Neural progenitor cell (in vitro differentiated cells): ENCODE measurements at places on chromosomes 2 and 18.

GRCh38 chr2:9258953-9259399, 52.4 kb downstream of the ASAP2 start:
- no peak for DNase-seq

DNA sequence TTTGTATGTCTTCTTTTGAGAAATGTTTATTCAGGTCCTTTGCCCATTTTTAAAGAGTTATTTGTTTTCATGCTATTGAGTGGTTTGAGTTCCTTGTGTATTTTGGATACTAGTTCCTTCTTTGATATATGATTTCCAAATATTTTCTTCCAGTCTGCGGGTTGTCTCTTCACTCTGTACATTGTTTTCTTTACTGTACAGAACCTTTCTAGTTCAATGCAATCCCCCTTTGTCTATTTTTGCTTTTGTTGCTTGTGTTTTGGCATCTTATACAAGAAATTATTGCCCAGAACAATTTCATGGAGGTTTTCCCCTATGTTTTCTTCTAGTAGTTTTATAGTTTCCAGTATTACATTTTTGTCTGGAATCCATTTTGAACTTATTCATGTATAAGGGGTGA, 62.5 kb upstream of the ACVR1C start:
- DNase-seq = no peak

- DNase-seq = no peak
Measured at GRCh38 chr18:74084184-74084855, 63.3 kb downstream of the FBXO15 start.

DNA sequence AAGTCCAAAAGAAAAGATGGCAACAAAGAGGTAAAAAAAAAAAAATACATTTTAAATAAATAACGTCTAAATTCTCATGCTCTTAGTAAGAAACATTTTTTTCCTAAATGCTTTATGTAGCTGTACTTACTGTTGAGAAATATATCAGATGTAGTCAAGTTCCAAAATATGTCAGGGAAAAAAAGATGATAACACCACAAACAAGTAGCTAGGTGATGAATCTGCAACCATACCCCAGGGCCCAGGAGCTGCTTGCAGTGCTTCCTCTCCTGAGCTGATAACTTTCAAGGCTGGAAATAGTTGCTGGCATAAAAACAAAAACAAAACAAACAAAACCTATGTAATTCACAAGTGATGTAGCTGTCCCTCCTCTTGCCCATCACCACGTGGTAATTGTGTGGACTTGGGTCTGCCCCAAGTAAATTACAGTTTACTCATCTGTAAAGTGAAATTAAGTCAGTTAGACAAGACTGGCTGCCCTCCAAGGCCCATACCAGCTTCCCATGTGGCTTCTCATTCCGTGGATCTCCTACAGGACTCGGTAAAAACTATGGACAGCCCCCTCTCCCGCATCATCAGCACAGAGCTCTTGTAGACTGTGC, 82.6 kb downstream of the SP100 start:
- DNase-seq = no peak

DNA sequence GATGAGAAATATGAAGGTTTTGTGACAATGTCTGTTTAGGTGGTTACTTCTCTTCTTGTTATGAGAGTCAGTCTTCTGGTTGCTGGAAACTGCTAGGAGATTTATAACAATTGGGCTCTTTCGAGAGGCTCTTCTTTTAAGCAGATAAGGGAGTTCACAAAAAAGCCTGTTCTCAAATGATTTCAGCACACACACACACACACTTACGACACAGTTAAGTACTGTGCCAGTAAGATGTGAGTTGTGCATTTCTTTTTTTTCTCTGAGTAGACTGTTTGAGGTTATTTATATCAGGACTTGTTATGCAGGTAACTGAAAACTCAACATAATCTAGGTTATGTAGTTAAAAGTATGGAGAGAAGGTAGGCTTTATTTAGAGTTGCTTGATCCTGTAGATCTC, 49.8 kb downstream of the MSH2 start:
- no peak for DNase-seq

- peak; percentile 84 for DNase-seq
Measured at GRCh38 chr18:72107647-72108383, 436.3 kb downstream of the CBLN2 start.

GRCh38 chr2:55422876-55423665, 3.4 kb upstream of the CCDC88A start:
- no peak for DNase-seq

DNA sequence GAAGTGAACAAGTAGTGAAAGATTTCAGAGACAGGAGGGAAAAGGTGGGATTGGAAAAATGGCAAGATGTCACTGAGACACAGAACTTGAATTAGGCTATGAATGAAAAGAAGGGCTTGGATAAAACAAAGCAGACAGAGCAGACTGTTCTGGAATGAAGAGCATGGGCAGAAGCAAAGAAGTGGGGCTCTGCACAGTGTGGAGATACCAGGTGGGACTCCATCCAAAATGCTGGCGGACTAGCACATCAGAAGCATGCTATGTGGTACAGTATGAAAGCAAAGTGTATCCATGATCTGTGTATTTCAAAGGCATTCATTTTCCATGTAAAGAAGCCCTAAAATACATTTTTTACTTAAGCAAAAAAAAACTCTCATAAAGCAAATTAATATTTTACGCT, 410.8 kb upstream of the LYPD1 start:
- DNase-seq = no peak

DNA sequence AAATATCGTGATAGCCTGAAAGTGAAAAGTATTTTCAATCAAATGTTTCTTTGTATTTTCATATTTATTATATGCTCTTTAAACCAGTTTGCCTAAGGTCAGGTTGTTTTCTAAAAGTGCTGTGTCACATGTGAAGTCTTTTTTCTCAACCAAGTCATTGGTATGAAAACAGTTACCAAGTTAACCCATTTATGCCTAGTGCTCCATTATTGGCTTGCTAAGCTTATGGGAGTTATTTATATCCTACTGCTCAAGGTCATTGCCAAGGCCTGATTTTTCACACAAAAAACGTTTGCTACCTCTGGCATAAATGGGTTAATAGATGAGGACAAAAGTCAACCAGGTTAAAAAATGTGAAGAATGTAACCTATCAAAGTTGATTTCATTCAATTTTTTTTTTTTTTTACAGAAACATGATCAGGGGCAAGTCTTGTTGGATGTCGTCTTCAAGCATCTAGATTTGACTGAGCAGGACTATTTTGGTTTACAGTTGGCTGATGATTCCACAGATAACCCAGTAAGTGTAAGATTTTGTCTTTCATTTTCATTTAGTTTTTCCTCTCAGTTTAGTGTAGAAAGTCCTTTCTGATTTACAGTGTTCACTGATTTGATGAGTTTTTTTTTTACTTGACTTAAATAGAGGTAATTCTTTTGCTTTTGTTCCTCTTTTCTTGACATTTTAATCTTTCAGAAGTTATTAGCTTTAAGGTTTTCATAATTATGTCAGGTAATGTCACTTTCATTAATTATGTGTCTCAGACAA, 102.6 kb downstream of the PTPN4 start:
- no peak for DNase-seq

DNA sequence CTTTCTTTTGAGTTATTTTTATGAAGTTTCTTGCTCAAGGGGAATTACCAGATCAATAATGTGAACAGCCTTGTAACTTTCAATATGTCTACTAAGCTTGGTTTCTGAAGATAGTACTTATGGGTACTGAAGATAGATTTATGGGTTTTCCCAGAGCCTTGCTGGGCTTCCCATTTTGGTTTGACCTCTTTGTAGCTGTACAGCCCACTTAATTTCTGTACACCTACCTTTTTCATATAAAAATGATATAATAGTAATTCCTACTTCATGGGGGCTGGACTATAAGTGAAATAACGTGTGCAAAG, 22.2 kb downstream of the IL1R2 start:
- no peak for DNase-seq

- DNase-seq = no peak
Measured at GRCh38 chr2:144521686-144522085, 1.8 kb upstream of the ZEB2 start.

GRCh38 chr2:69947325-69947931, 14.0 kb downstream of the ASPRV1 start:
- DNase-seq = no peak

DNA sequence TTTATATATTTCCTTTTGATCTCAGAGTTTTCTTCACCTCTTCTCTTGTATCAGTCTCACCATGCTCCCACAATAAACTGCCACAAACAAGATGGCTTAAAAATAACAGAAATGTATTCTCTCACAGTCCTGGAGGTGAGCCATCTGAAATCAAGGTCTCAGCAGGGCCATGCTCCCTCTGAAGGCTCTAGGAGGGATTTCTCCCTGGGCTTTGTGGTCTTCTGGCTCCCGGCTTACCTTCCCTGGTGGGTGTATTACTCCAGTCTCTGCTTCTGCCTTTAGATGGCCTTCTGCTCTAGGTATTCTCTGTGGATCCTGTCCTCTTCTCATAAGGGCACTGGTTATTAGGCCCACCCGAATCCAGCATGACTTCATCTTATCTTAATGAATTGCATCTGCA, 994.7 kb upstream of the POU3F3 start:
- no peak for DNase-seq
